ENCODE measurements at places on chromosomes 3 and 15. TPM values are rescaled to one million over a fixed set of nuclear protein-coding genes. Genes with fewer than 3 reads are reported as not detected.

Gene LINGO1
- 8.4 TPM for total RNA-seq

Gene SI
- not detected for total RNA-seq

Gene P2RY13
- not detected for total RNA-seq

Gene C3orf85
- not detected for total RNA-seq

Gene REC114
- not detected for total RNA-seq

Gene SCAP
- 32.8 TPM for total RNA-seq

Gene PAQR9
- 4.0 TPM for total RNA-seq

Gene CEMIP
- total RNA-seq = 2.1 TPM

Gene IRAK2
- total RNA-seq = 25.8 TPM

Gene COL7A1
- 199 TPM for total RNA-seq

Gene SPATA12
- total RNA-seq = 0.52 TPM

Gene C3orf20
- not detected for total RNA-seq

Gene GOLGA8M
- total RNA-seq = not detected

Gene OR5K2
- total RNA-seq = not detected

Gene ANKDD1A
- 2.0 TPM for total RNA-seq

Gene PXYLP1
- total RNA-seq = 10.6 TPM

Gene CHL1
- total RNA-seq = not detected

Gene ZNF80
- total RNA-seq = not detected

Gene LDHAL6B
- total RNA-seq = not detected

Gene SSUH2
- 1.0 TPM for total RNA-seq

Gene NMB
- 23.5 TPM for total RNA-seq

Gene TEX55
- total RNA-seq = not detected

Gene ZNF662
- total RNA-seq = not detected

Gene SLC24A5
- not detected for total RNA-seq

Gene CPA3
- total RNA-seq = not detected

Gene LOXL1
- total RNA-seq = 0.82 TPM

Gene PLA2G4E
- total RNA-seq = not detected

Gene HCLS1
- total RNA-seq = 0.13 TPM

Gene SLC26A6
- total RNA-seq = 19.4 TPM

Gene DUOXA2
- not detected for total RNA-seq

Gene GOLGA8J
- total RNA-seq = not detected

Gene COLQ
- 0.44 TPM for total RNA-seq

Gene SLC35G2
- 21.9 TPM for total RNA-seq

Gene ALDH1L1
- total RNA-seq = 0.19 TPM

Gene TNFAIP8L3
- total RNA-seq = 4.4 TPM

Gene SCAANT1
- total RNA-seq = not detected

Gene PIERCE2
- total RNA-seq = 4.1 TPM

Gene KBTBD13
- 0.02 TPM for total RNA-seq

Gene AGTR1
- 0.48 TPM for total RNA-seq

Gene COL6A5
- not detected for total RNA-seq

Gene NRROS
- not detected for total RNA-seq

Gene ZDHHC3
- 38.7 TPM for total RNA-seq

Gene RNU6-1
- not detected for total RNA-seq

Gene ADGRG7
- total RNA-seq = not detected

Gene CCDC33
- total RNA-seq = 7.6 TPM

Gene IL17RC
- total RNA-seq = 15.2 TPM

Gene ST8SIA2
- total RNA-seq = 0.57 TPM

Gene ANKRD34C
- total RNA-seq = not detected

Gene PP2D1
- not detected for total RNA-seq

Gene POLQ
- 7.5 TPM for total RNA-seq

Gene GOLGA8K
- total RNA-seq = 0.38 TPM

Gene ARNT2
- total RNA-seq = 20.6 TPM

Gene EPHA3
- total RNA-seq = not detected

Gene DNAH12
- 0.12 TPM for total RNA-seq
